AG10803 (cell line): ENCODE measurements at places on chromosomes 4 and X.

DNA sequence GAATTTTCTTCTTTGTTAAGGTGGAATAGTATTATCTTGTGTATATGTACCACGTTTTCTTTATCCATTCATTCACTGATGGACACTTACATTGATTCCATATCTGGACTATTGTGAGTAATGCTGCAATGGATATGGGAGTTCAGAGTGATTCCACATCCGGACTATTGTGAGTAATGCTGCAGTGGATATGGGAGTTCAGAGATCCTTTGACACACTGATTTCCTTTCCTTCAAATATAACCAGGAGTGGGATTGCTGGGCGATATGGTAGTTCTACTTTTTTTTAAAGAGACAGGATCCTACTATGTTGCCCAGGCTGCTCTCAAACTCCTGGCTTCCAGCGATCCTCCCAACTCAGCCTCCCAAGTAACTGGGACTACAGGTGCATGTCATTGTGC, 12.1 kb downstream of the TMEM156 start:
- no peak for DNase-seq

GRCh38 chr4:111113591-111113990, 490.7 kb upstream of the PITX2 start:
- no peak for DNase-seq

- no peak for DNase-seq
Observed at GRCh38 chrX:146241902-146242301, 424.3 kb downstream of the SLITRK2 start.

- DNase-seq, result no peak
Observed at GRCh38 chr4:21697583-21697982, 251.0 kb downstream of the KCNIP4 start.

DNA sequence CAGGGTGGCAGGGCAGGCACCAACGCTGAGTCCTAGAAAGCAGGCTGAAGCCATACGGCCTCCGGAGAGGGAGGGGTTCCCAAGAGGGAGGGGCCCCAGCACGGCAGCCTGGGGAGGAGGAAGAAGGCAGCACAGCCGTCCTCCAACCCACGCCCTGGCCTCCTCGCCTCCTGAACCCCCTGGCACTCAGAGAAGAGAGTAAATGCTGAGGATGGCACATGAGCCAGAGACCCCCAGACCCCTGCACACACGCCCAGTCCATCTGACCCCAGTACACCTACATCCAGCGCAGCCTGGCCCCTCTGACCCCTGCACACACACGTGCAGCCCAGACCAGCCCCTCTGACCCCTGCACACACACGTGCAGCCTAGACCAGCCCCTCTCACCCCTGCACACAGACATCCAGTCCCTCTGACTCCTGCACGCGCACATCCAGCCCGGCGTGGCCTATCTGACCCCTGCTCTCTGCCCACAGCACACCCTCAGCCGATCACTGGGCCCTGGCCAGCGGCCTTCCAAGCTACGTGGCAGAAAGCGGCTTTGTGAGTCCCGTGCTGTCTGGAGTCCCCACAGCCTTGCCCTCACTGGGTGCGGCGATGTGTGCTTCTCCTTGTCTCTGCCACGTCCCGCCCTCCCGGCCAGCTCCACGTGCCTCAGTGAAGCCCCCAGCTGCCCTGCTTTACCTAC, 18.5 kb downstream of the ATP5ME start:
- DNase-seq, result no peak

DNA sequence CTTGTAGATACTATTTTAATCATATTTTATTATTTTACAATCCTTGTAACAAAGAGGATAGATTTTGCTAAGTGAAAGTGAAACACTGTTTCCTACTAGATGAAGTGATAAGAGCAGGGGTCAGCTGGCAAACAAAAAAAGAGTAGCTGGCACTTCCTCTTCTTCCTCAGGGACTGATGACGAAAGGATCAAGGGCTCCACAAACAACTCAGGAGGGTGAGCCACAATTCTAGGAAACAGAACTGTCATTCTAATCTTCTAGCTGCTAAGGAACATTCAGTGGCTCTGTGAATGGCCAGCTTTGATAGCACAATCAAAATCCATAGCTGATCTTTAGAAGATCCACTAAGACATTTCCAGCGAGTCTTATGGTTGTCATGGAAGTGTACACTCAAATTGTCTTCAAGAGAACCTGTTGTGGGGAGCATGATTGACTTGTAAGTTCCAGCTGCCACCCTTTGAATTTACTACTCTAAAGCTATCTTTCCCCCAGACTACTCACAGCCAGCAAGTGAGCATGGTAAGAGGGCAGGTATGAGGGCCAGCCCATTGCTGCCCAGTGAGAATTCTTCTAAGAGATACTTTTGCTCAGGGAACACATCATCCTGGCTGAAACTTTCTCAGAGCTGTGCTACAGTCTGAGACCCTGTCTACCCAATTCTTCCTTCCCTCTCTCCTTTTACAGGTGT, 275.7 kb upstream of the RASGEF1B start:
- DNase-seq, result no peak

- DNase-seq, result no peak
Observed at GRCh38 chrX:153984351-153985178, 12.0 kb downstream of the TMEM187 start.

DNA sequence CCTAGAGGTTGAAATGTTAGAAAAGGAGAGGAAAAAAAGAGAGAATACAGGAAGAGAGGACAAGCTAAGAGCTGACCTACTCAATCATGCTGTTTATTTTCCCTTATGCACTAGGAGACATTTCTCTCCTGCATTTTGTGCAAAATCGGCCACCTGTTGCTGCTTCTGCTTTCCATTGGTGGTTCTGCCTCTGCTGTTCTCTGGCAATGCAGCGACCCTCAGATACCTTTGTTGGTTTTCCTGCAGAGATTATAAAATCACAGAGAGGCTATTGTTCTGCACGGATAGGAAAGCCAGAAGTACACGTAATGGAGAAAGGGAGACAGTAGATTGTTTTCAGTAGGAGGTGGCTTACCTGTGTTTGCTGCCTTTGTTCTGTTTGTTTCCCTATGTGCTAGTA, 108.9 kb downstream of the UNC5C start:
- no peak for DNase-seq

DNA sequence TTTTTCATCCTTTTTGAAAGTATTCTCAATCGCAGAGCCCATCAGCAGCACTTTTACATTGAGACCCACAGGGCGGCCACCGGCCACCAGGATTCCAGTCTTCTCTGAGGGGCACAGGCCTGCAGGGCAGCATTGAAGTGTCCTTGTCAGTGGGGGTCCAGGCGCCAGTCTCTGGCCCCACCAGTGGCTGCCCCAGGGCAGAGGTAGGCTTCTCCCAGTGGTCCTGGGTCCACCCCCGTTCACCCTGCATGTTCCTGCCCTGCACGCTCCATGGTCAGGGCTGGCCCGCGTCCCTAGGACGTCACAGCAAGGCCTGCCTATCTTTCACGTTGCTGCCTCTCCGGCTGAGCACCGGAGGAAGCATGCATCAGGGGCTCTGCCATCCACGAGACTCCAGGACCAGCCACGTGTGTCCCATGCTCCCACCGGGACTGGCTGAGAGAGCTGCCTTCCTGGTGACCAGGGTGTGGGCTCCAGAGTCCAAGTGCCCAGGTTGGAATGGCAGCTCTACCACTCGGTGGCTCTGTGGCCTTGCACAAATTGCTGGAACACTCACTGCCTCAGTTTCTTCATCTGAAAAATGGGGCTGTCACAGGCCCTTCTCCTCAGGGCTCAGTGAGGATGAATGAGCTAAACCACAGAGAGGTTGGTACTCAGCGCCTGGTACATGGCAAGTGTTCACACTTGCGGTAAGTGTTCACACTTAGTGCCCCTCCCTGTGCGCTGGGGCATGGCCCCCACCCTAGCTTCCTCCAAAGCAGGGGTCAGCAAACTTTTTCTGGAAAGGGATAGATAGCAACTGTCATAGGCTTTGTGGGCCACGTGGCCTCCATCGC, 30.7 kb upstream of the JAKMIP1 start:
- DNase-seq, result no peak

DNA sequence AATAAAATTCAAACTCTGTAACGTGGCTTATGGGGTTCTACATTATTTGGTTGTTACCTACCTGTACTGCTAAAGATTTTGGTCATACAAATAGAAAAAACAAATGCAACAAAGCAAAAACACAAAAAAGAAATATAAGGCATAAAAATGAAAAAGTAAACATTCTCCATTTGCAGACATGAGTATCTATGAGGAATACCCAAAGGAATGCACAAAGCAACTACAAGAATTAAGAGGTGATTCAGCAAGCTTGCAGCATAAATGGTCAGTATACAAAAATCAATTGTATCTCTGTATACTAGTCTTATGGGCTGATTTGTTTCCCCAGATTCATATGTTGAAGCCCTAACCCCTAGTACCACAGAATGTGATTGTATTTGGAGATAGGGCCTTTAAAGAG, 3.6 kb upstream of the PDE5A start:
- peak; percentile 64 for DNase-seq

GRCh38 chr4:6620296-6620695, 20.2 kb upstream of the MRFAP1 start:
- no peak for DNase-seq

- DNase-seq, result no peak
Observed at GRCh38 chrX:154549766-154550165, 2.3 kb downstream of the IKBKG start.

GRCh38 chr4:100086766-100087431, 103.4 kb downstream of the DDIT4L start:
- peak; percentile 69 for DNase-seq

GRCh38 chrX:109352066-109352588, 129.8 kb downstream of the GUCY2F start:
- DNase-seq, result peak; percentile 25

GRCh38 chrX:118655561-118656246, 71.7 kb upstream of the IL13RA1 start:
- DNase-seq, result peak; percentile 57

DNA sequence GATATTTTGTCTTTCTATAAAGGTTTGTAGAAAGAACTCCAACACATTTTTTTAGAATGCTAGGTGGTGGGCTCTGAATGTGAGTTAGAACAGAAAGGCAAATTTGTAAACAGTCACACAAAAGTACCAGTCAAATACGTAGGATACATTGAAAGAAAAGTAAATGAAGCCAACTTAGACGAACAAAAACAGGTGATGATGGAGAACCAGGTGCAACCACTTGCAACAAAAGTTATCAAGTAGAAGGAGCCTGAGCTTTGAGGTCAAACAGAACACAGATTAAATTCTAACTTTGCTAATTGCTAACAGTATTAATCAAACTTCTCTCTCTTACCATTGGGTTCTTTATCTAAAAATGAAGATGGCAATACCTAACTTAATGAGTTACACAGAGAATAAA, 62.7 kb upstream of the DAPP1 start:
- no peak for DNase-seq

GRCh38 chrX:154021131-154021611, 1.5 kb upstream of the IRAK1 start:
- DNase-seq, result peak; percentile 62

GRCh38 chrX:130110379-130111219, at the start of gene ELF4:
Gene ELF4 (minus strand): TSS chrX:130110497. CDS start chrX:130081330, 29,167 bp downstream.
- peak; percentile 57 for DNase-seq
